Hematopoietic multipotent progenitor cell treated with erythropoietin and hydrocortisone succinate and interleukin-3 and kit ligand, for 6 days (in vitro differentiated cells): ENCODE measurements at places on chromosomes 12 and 14.
A peak's percentile ranks its signal among the peaks of the same experiment; 100 is the strongest.

DNA sequence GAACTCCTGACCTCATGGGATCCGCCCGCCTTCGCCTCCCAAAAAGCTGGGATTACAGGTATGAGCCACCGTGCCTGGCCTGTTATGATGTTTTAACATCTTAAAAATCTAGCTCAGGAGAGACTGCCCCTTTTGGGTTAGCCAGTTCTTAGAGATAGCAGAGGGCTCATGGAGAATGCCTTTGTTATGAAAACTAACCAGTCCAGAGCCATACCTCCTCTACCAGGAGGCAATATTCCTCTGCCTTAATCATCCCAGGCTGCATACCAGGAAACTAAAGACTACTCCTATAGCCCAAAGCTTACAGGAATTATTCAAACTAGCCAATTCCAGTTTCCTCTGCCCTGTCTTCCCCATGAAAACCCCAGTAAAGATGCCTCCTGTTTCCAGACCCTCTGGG, 96.0 kb upstream of the MDM1 start:
- no peak for DNase-seq

DNA sequence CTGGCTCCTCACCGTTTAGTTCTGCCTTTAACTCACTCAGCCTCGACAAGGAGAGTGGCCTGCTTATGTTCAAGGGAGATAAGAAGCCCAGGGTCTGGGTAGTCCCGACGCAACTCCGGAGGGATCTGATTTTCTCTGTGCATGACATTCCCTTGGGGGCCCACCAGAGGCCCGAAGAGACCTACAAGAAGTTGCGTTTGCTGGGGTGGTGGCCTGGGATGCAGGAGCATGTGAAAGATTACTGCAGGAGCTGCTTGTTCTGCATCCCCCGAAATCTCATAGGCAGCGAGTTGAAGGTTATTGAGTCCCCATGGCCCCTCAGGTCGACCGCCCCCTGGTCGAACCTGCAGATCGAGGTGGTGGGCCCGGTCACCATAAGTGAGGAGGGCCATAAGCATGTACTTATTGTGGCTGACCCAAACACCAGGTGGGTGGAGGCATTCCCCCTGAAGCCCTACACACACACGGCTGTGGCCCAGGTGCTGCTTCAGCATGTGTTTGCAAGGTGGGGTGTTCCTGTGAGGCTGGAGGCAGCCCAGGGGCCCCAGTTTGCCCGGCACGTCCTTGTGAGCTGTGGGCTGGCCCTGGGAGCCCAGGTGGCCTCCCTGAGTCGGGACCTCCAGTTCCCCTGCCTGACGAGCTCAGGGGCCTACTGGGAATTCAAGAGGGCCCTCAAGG, 13.1 kb downstream of the CBLN3 start:
- DNase-seq = no peak

GRCh38 chr14:29454026-29454693, 473.5 kb downstream of the PRKD1 start:
- no peak for DNase-seq

GRCh38 chr14:78982551-78982950, 812.4 kb downstream of the NRXN3 start:
- DNase-seq = no peak

DNA sequence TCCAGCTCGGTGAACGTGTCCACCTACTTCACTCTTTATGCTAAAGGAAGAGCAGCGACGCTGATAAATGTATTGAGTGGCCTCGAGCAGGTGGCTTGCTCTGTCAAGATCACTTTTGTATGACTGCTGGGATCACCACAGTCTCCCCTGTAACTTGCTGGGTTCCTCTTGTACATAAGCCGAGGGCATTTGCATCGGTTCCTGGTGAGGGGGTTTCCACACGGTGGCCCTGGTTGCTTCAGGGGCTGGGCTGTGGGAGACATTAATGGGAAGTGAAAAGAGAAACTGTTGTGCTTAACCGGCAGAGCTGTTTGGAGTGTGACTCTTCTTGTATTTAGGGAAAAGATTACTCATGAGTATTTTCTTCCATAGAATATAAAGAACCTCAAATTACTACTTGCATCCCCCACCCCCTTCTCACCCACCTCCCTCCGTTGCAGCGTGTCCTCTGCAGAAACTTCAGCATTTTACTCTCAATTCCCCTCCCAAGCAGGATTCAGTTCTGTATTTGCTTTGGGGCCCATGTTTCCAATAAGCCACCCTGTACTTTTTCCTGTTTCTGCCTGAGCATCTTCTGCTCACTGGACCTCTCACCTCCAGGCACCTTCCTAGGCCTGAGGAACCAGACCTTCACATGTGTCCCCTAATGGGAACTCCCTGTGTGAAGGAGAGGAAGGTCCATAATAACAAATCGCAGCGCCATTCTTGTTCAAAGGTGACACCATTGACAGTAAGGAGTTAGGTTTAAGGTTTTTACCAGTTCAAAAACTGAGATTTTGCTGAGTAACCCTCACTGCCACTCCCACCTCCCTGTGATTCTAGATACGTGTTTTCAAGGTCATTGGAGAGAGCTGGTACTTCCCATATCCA, 187.0 kb downstream of the ETV6 start:
- peak; percentile 54 for DNase-seq

DNA sequence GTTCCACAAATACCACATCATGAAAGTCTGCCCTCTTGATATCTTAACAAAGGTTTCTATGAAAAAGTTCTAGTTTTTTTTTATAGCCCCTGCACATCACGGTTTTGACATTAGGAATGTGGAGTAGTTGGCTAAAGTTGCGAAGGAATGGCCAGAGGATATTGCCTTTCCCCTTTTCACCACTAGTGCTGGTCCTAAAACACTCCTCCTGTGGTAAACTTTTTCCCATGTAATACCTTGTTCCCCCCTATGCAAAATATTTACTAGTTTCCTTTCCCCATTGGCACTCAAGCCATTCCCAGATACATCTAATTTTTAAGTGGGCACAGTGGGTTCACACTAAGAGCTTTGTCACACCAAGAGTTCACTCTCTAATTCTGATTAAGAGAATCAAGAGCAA, 33.4 kb downstream of the R3HDM2 start:
- no peak for DNase-seq

DNA sequence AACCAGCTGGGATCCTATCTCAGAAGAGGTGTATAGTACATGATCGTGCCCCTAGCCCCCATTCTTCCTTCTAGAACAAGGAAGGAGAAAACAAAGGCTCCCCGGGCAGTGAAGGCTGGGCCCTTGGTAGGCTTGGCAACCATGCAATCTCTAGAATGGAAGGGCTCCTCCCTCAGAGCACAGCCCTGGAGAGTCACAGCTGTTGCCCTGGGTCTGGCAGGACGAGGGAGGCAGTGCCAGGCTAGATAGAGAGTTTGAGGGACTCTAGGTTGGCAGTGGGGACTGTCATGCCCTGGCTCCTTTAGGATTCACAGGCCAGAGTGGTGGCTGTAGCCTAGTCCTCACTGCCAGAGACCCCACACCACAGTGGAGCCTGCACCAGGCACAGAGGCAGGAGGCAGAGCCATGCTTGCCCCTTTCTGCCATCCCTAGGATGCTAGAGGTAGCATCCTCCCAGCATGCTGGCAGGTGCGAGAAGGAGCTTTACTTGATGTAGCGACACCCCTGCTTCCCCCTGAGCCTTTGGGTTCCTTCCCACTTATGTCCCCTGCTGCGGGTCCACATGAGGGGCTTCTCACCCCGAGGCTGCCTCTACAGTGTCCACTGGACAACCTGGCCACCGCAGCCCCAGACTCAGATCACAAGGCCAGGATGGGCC, 33.4 kb upstream of the CIPC start:
- no peak for DNase-seq

GRCh38 chr12:46357438-46358324, 14.9 kb downstream of the SLC38A2 start:
- peak; percentile 29 for DNase-seq

GRCh38 chr12:28242496-28243309, 52.4 kb downstream of the CCDC91 start:
- peak; percentile 90 for DNase-seq

DNA sequence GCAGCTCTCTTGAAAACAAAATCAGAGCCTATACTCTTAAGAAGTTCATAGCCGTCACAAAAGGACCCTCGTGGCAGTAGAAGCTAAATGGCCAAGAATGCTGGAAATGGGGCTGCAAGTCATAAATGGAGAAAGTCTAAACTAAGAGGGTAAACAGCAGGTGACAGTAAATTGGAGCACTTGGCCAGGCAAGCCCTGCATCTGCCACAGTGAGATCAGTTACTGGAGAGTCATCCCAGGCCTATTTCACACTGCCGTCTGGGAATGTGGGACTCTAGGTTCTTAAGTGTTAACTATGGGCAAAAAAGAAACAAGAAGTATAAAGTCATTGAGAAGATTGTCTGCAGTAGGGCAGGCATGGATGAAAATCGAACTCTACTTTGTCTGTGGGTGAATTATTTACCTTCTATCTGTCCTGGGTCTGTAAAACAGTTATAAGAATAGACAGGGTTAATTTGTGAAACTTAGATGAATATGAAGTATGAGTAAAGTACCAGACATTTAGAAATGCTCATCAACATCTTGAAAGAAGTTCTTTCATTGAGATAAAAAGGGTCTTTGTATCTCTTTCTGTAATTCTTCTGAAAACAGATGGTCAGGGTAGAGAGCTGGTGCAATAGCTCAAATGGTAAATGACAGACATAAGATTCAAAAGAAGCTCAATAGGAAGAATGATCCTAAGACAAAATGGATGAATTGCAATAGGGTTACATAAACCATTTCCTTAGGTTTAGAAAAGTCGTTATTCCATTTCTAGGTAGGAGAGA, 792.5 kb downstream of the DIO2 start:
- no peak for DNase-seq

GRCh38 chr12:67624355-67624754, 24.2 kb upstream of the DYRK2 start:
- no peak for DNase-seq

- DNase-seq = no peak
Measured at GRCh38 chr12:6328045-6328779, 13.7 kb downstream of the TNFRSF1A start.

GRCh38 chr14:91354221-91354916, 63.3 kb downstream of the CCDC88C start:
- no peak for DNase-seq

- peak; percentile 34 for DNase-seq
Measured at GRCh38 chr12:56358836-56359532, 923 bp downstream of the STAT2 start.

- DNase-seq = no peak
Measured at GRCh38 chr12:120413901-120414695, 23.8 kb upstream of the COX6A1 start.

GRCh38 chr12:53267999-53268629, at the start of gene ESPL1:
TSS of gene ESPL1 (plus strand) at chr12:53268299. CDS start at chr12:53268767, 468 bp downstream.
- DNase-seq = peak; percentile 91

- no peak for DNase-seq
Measured at GRCh38 chr14:100295376-100296105, 10.7 kb downstream of the SLC25A29 start.

DNA sequence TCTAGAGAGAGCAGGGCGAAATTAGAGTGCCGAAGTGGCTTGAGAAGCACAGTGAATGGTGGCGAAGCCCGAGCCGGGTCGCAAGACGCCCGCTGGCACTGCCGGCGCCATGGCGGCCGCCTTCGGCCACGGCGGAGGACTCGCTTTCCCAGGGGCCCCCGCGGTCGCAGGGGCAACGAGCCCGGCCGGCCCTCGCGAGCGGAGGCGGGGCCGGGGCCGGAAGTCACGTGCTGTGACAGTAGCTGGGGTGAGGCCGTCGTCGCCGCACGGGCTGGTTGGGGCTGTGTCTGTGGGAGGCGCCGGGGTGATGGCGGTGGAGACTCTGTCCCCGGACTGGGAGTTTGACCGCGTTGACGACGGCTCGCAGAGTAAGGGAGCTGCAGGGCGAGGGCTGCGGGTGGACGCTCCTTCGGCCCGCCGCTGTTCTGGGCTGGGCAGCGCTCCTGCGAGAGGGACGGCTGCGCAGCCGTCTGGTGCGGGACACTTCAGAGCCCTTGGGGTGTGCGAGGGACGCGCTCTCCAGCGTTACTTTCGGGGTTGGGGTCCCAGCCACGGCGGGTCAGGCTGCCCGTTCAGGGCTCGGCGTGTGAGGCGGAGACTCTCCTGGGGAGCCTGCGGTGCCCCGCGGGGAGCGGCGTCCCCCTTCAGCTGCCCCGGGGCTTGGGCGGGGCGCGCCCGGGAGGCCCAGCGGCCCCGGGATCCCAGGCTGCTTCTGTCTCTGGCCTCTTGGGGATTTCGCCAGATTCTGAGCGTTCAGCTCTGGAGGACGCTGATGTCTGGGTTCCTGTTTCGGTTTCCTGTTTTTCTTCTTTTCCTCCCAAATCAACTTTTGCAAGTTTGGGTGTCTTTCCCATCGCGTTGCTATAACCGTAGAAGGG, at the start of gene WASHC4:
TSS of gene WASHC4 (plus strand) at position 238 of the 878 bp plus-strand sequence. CDS start at position 308, 70 bp downstream.
- DNase-seq = peak; percentile 95

- no peak for DNase-seq
Measured at GRCh38 chr14:105865904-105866840, 339.8 kb downstream of the TMEM121 start.

DNA sequence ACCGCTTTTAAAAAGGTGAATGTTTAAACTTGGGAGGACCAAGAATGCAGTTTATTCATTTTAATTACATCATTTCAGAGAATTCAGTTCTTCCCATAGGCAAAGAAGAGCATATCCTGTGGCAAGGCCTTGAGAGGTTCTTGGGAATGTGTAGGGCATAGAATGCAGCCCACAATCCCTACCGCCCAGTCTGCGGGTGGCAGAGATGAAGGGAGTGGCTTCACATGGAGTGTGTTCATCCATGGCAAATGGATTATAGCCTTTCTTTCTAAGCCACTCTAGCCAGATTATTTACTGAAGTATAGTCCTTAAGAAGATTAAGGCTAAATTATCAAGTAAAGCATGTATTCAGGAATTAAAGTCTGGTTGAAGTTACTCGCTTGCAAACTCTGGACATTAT, 97.4 kb downstream of the TSPAN8 start:
- no peak for DNase-seq

DNA sequence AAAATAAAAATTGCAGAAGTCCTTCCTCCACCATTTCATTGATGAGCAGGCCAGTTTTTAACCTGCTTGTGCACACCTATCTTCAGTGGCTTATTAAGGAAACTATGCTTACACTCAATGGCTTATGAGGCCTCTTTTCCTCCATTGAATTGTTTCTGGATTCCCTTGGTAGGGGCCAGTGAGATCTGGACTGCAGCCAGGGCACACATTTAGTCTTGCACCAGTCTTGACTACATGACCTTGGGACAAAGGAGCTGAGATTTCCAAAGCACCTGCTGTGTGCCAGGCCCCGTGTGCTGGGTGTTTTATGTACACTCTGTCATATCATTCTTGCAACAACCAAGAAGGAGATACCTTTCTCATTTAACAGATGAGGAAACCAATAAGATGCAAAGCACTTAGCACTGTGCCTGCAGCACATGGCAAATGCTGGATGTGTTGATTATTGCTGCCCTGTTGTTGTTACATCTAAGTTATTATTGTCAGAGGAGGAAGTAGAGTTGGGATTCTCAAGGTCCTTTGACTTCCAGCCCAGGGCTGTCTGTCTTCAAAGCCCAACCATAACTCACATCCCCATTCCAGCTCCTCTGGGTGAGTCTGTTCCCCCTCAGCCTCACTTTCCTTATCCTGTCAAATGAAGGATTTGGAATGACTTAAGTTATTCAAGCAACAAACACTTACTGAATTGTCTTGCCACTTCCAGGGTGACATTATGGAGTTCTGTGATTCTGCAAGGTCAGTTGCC, 31.6 kb upstream of the RIN3 start:
- no peak for DNase-seq

- peak; percentile 95 for DNase-seq
Measured at GRCh38 chr14:64880221-64881121, 764 bp upstream of the SPTB start.

GRCh38 chr14:64918216-64918615, 4.0 kb downstream of the CHURC1 start:
- no peak for DNase-seq
